ENCODE measurements at places on chromosomes 1 and 21.

- DNase-seq = peak; percentile 72
Observed at GRCh38 chr1:209755926-209756614, at the start of gene TRAF3IP3. Gene TRAF3IP3, plus strand, starts transcription at chr1:209756053. Its CDS starts 3,987 bp downstream, at chr1:209760040.

- no peak for DNase-seq
Observed at GRCh38 chr1:78726686-78727085, 77.1 kb downstream of the IFI44 start.

GRCh38 chr1:156241926-156242325, at the start of gene BGLAP:
Gene BGLAP, plus strand, starts transcription at chr1:156242184. Its CDS starts 48 bp downstream, at chr1:156242232.
- no peak for DNase-seq

GRCh38 chr1:237673631-237674030, 217.1 kb downstream of the ZP4 start:
- DNase-seq = no peak

DNA sequence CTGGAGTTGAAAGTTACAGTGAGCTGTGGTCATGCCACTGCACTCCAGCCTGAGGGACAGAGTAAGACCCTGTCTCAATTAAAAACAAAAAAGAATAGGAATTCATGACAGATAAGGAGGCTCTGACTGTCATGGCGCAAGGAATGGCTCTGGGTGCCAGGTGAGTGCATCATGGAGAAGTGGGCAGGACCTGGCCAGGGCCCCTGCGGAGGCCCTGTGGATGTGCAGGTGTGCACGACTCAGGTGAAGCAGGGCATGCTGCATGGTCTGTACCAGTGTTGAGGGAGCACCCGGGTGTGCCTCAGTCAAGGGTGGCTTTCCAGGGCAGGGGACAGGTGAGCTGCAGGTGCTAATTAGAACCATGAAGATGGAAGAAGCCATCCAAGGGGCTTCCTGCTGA, 14.0 kb downstream of the SLC1A7 start:
- no peak for DNase-seq

GRCh38 chr1:12067900-12068821, 5.1 kb downstream of the TNFRSF8 start:
- peak; percentile 63 for DNase-seq

GRCh38 chr1:203088441-203088840, 2.6 kb upstream of the MYOG start:
- no peak for DNase-seq

DNA sequence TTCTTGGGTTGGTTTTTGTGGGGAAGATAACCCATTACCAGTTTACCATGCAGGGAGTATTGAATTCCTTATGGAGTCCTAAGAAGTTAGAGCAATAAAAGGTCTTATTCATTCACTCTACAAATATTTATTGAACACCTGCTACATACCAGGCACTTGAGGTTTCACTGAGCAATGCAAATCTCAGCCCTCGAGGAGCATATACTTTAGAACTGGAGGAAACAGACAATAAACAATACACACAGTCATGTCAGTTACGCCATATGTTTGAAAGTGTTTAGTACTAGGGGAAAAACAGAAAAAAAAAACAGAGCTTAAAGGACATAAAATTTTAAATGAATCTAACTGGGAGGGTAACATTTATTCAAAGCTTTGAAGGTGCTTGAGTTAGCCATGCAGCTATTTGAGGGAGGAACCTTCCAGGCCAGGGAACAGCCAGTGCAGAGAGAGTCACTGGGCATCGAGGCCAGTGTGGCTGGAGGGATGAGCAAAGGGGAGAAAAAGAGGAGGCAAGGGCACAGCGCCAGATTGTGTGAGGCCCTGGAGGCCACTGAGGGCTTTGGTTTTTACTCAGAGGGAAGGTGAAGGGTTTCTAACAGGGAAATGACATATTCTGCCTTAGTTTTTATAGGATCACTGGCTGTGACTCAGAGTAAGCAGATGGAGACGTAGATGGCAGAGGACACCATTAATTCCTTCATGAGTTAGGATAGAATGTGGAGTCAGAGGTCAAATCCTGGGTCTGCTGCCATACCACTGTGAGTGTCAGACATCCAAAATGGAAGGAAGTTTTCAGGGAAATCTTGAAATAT, 32.7 kb downstream of the C1orf21 start:
- DNase-seq = no peak

GRCh38 chr1:231423648-231424047, 1.6 kb upstream of the EGLN1 start:
- DNase-seq = no peak

DNA sequence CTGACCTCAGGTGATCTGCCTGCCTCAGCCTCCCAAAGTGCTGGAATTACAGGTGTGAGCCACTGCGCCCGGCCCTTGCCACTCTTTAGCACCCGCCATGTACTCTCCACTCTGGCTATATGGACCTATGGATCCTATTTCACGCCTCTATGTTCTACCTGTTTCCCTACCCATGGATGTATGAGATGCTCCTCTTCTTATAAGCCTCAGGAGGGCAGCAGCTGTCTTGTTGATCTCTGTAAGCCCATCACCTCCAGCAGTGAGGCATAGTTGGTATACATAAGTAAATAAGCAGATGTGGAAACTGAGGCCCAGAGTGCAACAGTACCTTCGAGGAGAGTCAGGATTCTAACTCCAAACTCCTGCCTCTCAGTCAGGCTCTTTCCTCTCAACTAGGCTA, 24.7 kb upstream of the ARTN start:
- DNase-seq = no peak

- DNase-seq = no peak
Observed at GRCh38 chr1:184513966-184514365, 127.1 kb downstream of the C1orf21 start.

- no peak for DNase-seq
Observed at GRCh38 chr1:163774401-163774945, 452.7 kb downstream of the NUF2 start.

GRCh38 chr1:209486861-209487593, 96.5 kb upstream of the CAMK1G start:
- DNase-seq = no peak

DNA sequence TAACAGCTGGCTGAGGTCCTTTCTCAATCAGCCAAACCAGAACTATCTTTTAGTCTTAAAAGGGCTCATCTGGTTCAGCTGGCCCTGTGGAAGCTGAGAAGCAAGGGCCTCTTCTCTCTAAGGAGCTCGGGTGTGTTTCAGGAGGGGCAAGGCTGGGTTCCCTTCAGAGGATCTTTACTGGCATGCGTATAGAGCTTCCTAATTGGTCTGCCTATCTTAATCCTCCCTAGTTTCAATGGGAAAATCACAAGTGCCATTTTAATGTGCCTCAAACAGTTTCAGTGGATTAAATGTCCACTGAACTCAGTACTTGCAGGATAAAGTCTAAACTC, 81.5 kb upstream of the LBR start:
- no peak for DNase-seq

DNA sequence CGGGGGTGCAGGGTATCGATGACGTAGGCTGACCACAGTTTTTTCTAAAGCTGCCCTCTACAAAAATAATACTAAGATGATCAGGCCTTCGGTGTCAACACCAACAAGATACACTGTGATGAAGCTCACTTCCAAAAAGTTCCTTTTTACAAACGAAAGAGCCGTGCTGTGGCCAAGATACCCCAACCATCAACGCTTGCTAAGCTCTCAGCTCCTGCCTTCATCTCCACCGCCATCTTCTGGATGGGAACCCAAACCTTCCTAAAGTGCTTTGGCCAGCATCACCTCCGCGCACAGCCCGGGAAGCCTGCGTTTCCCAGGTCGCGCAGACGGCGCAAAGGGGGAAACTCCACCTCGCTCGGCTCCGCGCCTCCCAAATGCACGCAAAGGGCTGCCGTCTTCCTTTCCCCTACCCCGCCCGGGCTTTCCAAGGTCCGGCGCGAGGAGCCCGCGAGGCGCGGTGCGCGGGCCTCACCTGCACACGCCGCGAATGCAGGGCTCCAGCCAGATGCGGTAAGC, 541 bp downstream of the USP48 start:
- peak; percentile 35 for DNase-seq

GRCh38 chr1:204254031-204254661, 40.4 kb upstream of the GOLT1A start:
- DNase-seq = no peak

- no peak for DNase-seq
Observed at GRCh38 chr1:244151537-244151936, 100.5 kb downstream of the ZBTB18 start.

- DNase-seq = peak; percentile 47
Observed at GRCh38 chr1:236142253-236143103, at the start of gene GPR137B. Gene GPR137B, plus strand, starts transcription at chr1:236142539. Its CDS starts 84 bp downstream, at chr1:236142623.

DNA sequence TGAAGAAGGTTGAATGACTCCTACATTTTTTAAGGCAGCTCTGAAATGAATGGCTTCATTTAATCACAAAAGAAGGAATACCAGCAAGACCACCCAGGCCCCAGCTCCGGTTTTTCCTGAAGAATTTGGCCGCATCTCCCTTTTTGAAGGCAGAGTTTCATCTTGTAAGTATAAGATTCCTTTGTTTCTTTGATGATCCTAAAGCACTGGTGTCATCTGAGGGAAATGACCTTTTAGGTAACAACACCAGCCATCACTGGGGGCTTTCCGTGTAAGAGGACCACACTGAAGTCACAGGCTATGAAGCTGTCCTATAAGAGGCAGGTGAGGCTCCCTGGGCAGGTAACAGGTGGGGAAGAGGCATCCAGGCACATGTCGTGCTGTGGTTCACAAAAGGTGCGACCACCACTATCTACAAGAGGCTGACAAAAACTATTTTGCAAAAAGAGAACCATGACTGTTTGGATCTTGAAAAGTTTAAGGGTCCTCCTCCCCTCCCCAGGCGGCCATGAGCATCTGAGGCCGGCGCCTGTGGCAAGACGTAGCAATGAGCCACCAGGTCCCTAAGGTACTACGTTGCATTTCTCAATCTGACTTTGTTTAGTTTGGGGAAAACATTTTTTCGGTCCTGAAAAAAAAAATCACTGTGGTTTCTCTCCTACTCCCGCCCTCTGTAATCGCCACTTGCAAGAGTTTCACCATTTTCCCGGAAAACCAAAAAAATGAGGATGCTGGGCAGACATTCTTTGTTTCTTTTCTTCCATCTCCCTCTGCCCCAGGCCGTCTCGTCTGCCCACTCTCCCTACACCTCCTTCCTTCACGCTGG, 46.3 kb upstream of the IRF2BP2 start:
- no peak for DNase-seq

DNA sequence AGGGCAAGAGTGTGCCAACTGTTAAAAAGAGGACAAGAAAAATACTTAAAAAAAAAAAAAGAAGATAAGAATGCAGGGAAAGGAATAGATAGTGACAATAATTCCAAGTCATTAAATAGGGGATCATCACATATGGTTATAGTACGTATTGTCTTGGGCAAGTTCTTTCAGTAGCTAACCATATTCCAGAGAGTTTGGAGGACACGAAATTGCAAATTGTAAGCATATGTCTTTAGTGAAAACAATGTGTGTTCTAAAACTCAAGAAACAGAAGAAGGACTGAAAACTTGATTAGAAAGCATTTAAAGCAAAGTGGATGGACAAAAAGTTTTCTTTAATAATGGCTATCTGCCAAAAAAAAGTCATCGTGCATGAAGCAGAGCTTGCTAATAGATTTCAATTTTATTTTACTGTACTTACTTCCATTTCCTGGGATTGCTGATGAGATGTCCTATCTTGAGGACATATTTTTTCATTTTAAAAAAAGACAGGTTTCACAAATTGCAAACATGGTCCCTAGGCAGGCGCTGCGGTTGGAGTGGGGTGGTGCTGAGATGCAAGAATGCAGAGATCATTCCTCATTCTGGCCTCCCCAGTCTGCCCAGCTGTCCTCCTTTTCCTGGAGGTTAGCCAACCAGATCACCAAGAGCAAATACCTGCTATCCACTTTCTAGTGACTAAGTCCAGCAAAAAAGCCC, 11.9 kb downstream of the TSPAN2 start:
- no peak for DNase-seq

- DNase-seq = no peak
Observed at GRCh38 chr1:233972951-233973635, 68.6 kb downstream of the SLC35F3 start.

GRCh38 chr1:33167650-33168447, 14.0 kb downstream of the TRIM62 start:
- DNase-seq = no peak

DNA sequence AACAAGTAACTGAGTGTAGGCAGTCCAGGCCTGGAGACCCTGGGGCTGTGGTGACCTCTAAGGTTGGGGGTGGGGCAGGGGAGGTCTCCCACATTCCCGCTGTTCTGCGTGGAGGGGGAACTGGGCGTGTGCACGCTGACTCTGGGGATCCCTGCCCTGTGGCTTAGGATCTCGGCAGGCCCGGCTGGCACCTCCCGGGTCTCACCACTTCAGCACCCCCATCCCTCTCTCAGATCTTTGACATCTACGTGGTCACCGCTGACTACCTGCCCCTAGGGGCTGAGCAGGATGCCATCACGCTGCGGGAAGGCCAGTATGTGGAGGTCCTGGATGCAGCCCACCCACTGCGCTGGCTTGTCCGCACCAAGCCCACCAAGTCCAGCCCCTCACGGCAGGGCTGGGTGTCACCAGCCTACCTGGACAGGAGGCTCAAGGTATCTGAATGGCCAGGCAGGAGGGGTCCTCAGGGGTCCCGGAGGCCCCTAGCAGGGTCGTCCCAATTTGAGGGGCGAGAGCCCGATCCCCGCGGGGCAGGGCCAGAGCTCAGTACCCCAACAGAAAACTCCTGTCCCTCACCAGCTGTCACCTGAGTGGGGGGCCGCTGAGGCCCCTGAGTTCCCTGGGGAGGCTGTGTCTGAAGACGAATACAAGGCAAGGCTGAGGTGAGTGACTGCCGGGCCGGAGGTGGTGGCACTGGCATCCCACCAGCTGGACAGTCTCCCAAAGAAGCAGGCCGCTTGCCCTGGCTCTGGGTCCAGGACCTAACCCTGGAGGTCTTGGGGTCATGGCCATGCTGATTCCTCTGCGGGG, 68.7 kb downstream of the TRIM11 start:
- DNase-seq = no peak

- DNase-seq = no peak
Observed at GRCh38 chr1:176157995-176158394, 49.1 kb downstream of the COP1 start.

GRCh38 chr1:77164434-77164944, 54.7 kb downstream of the PIGK start:
- no peak for DNase-seq

GRCh38 chr1:9375912-9376311, 83.2 kb downstream of the SPSB1 start:
- no peak for DNase-seq

DNA sequence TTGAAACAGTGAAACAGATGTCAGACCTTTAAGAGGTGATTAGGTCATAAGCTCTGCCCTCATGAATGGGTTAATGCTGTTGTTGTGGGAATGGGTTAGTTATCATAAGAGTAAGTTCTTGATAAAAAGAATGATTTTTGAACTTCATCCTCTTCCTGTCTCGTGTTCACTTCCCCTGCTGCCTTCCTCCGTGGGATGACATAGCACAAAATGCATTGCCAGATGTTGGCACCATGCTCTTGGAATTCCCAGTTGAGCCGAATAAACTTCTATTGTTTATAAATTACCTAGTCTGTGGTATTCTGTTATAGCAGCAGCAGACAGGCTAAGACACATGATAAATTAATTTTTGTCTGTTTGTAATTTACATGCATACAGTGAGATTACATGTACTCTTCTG, 112.0 kb upstream of the LRRC7 start:
- no peak for DNase-seq

GRCh38 chr1:55476445-55477015, 261.4 kb upstream of the USP24 start:
- no peak for DNase-seq

- DNase-seq = no peak
Observed at GRCh38 chr1:198845271-198845670, 206.4 kb downstream of the PTPRC start.

GRCh38 chr1:59511476-59512465, 214.9 kb downstream of the FGGY start:
- no peak for DNase-seq
